Neural crest cell (in vitro differentiated cells): ENCODE measurements at places on chromosomes 6 and 20. TPM values are rescaled to one million over a fixed set of nuclear protein-coding genes. Genes with fewer than 3 reads are reported as not detected.
A peak's percentile ranks its signal among the peaks of the same experiment; 100 is the strongest.

The ADGRB3 gene
- 5.0 and 5.1 TPM in 2 replicates for total RNA-seq

The TFAP2A gene
- total RNA-seq = 8.2 and 9.6 TPM in 2 replicates

The FAM162B gene
- 1.9 and 2.5 TPM in 2 replicates for total RNA-seq

The SLC22A7 gene
- total RNA-seq = 0.37 TPM in 1 of 2 replicates, not detected in the other

The COQ3 gene
- 10.9 and 13.5 TPM in 2 replicates for total RNA-seq

DNA sequence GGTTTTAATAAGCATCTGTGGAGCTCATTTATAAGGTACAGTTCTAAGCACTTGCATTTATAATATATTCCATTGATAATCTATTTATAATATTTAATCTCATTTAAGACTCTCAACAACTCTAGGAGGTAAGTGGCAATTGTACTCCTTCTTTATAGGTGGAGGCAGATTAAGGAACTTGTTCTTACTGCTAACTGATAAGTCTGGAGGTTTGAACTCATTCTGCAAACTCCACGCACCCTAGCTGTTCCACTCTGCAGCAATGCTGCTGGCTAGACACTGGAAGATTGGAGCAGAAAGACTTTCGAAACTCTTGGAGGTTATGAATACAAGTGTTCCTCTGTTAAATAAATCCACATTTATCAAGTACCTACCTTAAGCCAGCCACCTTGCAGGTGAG is 793 bp upstream of the HDAC2 start:
- peaks cover 8% of the 10 kb centered on the region for H3K36me3 ChIP-seq
- peaks cover 5% of the 10 kb centered on the region for H3K27me3 ChIP-seq
- H3K27ac ChIP-seq = no peak overlapping the region
- no peak for DNase-seq
- peak overlapping the region; percentile 98 for H3K4me3 ChIP-seq
- H3K4me1 ChIP-seq = peaks cover 27% of the 10 kb centered on the region

GRCh38 chr20:34711813-34712430 is 7.8 kb downstream of the TP53INP2 start:
- DNase-seq = no peak
- H3K27ac ChIP-seq = no peak overlapping the region

DNA sequence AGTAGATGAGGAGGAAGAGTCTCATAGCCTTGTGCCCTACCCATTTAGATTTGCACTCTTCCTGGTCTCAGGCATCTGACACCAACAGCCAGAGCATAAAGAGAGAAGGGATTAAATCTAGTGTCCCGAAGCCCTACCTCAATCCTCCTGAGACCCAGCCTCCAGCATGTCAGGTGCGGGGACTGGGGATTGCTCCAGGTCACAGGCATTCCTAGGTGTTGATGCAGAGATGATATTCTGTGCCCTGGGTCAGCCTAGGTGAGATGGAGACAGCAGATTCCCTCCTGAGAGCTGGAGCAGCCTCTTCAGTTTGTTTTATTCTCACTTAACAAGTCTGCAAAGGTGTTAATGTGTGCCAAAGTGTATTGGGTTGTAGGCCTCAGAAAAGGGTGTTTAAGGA is 89.8 kb downstream of the ANKRD6 start:
- no peak overlapping the region for H3K27ac ChIP-seq
- no peaks in the 10 kb centered on the region for H3K27me3 ChIP-seq
- no peaks in the 10 kb centered on the region for H3K36me3 ChIP-seq
- no peak overlapping the region for H3K4me3 ChIP-seq
- DNase-seq = no peak

GRCh38 chr20:1637226-1637625 is 17.4 kb upstream of the SIRPB1 start:
- no peaks in the 10 kb centered on the region for H3K4me1 ChIP-seq
- H3K27ac ChIP-seq = no peak overlapping the region
- no peak overlapping the region for H3K4me3 ChIP-seq
- no peaks in the 10 kb centered on the region for H3K36me3 ChIP-seq
- no peak for DNase-seq

GRCh38 chr6:5638666-5639065 is 368.1 kb downstream of the NRN1 start:
- H3K4me1 ChIP-seq = peaks cover 5% of the 10 kb centered on the region
- no peak overlapping the region for H3K27ac ChIP-seq
- H3K36me3 ChIP-seq = peaks cover 12% of the 10 kb centered on the region
- no peaks in the 10 kb centered on the region for H3K27me3 ChIP-seq
- H3K4me3 ChIP-seq = no peak overlapping the region

GRCh38 chr6:53481323-53481722 is 63.6 kb downstream of the GCLC start:
- no peak overlapping the region for H3K27ac ChIP-seq
- H3K4me1 ChIP-seq = peaks cover 13% of the 10 kb centered on the region
- H3K27me3 ChIP-seq = peaks cover 7% of the 10 kb centered on the region
- DNase-seq = no peak

DNA sequence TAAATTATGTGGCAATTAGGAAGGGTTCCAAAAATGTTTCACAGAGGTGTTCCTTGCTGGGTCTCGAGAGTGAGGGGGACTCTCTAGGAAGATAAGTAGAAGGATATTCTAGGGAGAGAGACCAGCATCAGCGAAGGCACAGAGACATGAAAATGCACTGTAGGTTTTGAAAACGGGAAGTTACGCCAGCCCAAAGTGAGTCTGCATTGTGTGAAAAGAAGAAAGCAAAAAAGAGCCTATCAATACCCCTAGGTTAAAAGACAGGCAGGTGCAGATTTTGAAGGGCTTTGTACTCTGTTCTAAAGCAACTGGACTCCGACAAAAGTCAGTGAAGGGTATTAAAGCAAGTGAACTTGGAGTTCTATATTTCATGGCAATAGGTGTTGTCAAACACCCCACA is 25.7 kb upstream of the MRAP2 start:
- no peaks in the 10 kb centered on the region for H3K36me3 ChIP-seq
- H3K4me3 ChIP-seq = no peak overlapping the region
- peaks cover 3% of the 10 kb centered on the region for H3K4me1 ChIP-seq
